ENCODE measurements at places on chromosomes 1 and 21.
A peak's percentile ranks its signal among the peaks of the same experiment; 100 is the strongest.

DNA sequence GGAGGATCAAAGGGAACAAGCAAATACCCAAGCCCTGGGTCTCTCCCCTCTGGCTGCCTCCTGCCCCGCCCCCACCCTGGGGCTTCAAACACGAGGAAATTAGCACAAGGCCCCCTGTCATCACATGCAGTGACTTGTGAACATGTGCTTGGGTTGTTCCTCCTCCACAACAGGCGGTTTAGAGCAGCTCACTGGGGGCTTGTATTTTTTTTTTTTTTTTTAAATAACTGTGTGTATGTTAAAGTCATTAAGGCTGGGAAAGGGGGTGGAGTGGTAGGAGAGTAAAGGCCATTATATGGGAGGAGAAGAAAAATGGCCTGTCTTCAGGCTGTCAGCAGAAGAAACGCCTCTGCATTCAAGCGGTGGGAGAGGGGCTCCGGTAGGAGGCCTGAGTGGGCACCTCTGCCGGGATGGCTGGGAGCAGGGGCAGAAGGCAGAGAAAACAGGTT is 64.2 kb downstream of the PLXNA2 start:
- DNase-seq: no peak

GRCh38 chr1:240091614-240092300 is at the start of gene FMN2:
Gene FMN2, plus strand, starts transcription at chr1:240091883. Its CDS starts 227 bp downstream, at chr1:240092110.
- DNase-seq: no peak

- no peak for DNase-seq
These were observed 83.4 kb downstream of the SNRPE start for GRCh38 chr1:203944651-203945404.

DNA sequence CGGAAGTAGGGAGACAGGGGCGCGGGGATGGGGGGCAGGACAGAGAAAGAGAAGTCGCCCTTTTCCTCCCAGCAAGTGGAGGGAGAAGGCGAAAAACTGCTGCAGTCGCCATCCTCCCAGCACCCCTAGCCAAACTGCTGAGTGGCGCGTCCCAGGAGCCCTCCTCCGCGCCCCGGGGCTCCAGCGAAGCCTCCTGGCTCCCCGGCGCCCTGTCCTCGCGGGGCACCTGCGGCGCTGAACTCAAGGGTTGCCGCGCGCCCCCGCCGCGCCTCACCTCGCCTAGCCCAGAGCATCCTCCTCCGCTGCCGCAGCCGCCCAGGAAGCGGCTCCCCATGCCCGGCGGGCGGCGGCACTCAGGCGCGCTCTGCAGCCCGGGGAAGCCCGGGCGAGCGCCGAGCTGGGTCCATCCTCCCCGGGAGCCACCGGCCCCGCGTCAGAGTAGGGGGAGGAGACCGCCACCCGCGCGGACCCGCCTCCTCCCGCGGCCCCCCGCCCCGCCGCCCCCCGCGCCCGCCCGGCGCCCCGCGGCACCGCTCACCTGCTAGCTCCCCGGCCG is at the start of gene DAB1:
TSS of gene DAB1 (minus strand) at position 405 of the 556 bp plus-strand sequence. CDS start 133,030 bp downstream, outside the sequence.
- DNase-seq: no peak

DNA sequence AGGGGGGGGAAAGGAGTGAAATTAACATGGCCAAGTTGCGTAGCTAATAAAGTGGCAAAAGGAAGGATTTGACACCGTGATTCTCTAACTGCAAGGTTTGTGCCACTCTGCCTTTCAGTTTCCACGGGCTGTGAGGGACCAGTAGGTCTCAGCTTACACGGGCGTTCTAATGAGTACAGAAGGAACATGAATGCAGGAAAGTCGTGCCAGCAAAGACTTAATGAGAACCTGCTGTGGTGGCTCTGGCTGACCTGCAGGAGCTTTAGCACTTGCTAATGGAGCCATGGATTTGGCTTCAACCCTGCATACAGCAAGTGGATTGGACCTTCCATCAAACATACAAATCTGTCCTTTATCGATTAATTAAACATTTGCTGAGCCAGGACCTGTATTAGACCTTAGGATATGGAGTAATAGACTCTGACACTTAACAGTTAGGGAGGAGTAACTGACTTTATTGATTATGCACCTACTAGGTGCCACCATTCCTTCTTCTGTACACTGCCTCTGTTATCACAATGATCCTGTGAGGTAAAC is 15.1 kb upstream of the PITHD1 start:
- DNase-seq: no peak

DNA sequence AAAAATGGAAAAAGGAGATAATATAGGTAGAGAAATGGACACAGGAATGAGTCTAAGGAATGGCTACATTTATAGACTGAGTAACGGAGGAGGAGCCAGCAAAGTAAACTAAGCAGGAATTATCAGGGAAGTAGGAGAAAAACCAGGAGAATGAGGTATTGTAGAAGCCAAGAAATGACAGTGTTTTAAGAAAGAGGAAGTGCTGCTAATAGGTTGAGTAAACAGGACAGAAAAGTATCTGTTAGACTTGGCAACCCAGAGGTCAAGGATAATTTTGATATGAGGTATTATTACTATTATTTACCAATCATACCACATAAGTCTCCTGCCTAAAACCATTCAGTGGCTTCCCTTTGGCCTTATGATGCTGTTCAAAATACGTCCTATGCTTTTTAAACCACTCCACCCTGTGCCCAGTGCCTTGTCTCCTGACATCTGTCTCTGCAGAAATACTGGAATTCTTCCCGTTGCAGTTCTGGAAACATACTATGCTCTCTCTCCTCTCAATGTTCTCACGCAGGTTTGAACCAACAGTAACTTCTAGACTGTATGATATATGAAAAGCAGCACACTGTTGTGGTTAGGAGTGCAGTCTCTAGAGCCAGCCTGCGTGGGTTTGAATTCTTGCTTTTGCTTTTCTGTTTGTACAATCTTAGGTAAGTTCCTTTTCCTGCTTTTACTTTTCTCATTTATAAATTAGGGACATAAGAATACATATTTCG is 24.6 kb upstream of the NEK7 start:
- DNase-seq: no peak

DNA sequence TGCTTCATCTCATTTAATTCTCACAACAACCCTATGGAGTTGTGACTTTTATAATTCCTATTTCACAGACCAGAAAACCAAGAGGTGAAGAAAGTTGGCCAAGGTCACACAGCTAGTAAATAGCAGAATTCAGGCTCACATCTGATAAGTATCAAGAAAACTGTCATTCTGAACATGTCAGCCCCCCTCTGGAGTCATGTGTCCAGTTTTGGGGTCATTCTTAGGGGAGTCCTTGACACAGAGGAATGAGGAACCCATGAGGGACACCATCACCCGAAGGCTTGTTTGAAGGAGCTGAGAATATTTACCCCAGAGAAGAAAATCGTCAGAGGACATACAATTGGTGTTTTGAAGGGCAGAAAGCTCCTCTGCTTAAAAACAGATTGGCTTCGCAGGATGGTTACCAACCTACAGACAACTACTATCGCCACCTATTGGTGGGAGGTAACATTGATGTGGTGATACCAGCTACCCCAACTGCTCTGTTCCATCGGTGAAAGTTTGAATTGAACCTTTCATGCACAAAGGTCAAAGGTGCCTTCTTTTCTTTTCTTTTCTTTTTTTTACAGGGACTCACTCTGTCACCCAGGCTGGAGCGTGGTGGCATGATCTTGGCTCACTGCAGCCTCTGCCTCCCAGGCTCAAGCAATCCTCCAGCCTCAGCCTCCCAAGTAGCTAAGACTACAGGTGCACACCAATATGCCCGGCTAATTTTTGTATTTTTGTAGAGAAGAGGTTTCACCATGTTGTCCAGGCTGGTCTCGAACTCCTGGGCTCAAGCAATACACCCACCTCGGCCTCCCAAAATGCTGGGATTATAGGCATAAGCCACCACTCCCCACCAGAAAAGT is 31.3 kb downstream of the NCMAP start:
- DNase-seq: peak; percentile 16

- no peak for DNase-seq
These were observed 40.4 kb upstream of the GJA5 start for GRCh38 chr1:147800804-147801203.

DNA sequence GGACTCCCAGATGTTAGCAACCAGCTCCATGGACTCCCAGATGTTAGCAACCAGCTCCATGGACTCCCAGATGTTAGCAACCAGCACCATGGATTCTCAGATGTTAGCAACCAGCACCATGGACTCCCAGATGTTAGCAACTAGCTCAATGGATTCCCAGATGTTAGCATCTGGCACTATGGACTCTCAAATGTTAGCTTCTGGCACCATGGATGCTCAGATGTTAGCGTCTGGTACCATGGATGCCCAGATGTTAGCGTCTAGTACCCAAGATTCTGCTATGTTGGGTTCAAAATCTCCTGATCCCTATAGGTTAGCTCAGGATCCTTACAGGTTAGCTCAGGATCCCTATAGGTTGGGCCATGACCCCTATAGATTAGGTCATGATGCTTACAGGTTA is 8.8 kb downstream of the SON start:
- DNase-seq: no peak

DNA sequence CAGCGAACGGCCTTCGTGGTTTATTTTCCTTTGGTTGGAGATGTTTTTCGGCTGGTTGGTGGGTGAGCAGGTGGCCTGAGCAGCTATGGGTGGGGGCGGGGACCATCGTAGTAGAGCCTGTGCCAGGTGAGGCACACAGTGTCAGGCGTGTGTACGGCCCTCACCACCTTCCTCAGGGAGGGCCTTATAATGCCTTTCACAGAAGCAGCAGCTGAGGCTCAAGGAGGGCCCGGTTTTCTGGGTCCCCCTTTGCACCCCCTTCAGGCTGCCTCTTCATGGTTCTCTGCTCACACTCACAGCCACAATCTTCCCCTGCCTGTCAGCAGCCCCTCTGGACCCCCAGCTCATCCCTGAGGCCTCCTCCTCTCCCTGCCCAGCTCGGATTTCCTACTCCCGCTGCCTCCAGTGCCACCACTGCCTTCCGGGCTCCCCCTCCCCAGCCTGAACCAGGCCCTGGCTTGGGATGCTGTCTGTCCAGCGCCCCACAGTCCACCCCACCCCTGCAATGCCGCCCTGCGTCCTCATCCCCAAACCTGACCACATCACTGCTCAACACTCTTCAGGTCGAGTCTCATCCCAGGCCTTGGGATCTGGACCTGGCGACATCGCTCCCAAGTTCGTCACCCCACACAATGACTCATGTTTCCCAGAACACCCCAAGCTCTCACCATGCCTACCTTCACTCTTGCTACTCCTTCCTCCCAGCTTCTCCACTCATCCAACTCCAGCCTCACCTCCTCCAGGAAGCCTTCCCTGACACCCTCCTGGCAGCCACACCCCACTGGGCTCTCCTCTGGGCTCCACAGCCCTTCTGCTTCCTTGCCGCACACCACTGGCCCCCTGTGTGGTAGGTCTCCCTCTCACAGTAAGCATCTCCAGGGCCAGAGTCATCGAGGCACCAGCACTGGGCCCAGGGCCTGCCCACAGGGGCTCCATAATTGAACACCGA is 53.9 kb downstream of the DMRTB1 start:
- DNase-seq: no peak

- DNase-seq: no peak
These were observed 486.4 kb downstream of the PLPP3 start for GRCh38 chr1:56092684-56093570.

GRCh38 chr1:205824180-205824579 is 11.2 kb upstream of the SLC41A1 start:
- DNase-seq: no peak

GRCh38 chr1:246580497-246581370 is 14.5 kb downstream of the CNST start:
- no peak for DNase-seq

DNA sequence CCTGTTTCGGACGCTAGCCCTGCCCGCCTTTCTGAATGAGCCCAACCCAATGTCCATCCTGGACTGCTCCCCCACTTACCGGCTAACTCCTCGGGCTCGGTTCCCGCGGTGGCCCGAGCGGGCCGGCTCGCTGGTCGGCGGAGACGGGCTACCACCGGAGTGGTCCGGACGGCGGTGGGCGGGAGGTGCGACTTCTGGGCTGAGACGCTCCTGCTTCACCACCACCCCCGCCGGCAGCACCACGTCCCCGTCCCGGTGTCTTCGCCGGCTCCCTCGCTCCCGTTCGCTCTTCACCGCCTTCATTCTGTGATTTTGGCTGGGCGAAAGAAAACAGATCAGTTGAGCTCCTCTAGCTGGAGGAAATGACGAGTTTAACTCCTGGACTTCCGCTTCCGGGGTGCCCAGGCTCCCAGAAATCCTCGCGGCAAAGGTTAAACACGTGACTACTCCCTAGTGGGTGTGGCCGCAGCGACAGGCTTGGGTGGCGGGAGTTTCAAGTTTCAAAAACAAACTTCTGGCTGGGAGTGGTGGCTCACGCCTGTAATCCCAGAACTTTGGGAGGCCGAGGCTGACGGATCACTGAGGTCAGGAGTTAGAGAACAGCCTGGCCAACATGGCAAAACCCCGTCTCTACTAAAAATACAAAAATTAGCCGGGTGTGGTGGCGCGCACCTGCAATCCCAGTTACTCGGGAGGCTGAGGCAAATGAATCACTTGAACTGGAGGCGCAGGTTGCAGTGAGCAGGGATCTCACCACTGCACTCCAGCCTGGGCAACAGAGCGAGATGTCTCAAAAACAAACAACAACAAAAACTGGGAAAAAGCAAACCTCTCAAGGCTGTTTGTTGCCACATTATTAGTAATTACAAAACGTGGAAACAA is at the start of gene SNIP1:
TSS of gene SNIP1 (minus strand) at position 367 of the 882 bp plus-strand sequence. CDS start at position 303, 64 bp downstream.
- DNase-seq: peak; percentile 84

DNA sequence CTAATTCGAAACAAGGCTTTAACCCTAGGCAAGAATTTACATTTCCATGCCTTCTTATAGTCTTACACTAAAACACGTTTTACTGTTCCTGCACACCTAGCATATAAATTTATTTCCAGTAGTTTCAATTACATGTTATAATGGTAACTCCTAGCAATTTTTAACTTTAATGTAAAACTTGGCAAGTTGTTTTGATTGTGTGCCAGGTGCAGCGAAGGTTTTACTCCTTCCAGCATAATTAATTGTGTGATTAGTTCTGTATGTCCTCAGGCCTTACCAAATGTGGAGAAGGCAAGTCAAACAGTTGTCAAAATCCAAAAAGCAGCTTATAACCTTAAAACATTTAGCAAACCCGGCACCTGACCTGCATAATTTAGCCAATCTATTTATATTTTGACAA is 114.8 kb downstream of the KCNK1 start:
- DNase-seq: no peak

GRCh38 chr1:179080866-179081686 is 794 bp upstream of the TOR3A start:
- DNase-seq: peak; percentile 41

DNA sequence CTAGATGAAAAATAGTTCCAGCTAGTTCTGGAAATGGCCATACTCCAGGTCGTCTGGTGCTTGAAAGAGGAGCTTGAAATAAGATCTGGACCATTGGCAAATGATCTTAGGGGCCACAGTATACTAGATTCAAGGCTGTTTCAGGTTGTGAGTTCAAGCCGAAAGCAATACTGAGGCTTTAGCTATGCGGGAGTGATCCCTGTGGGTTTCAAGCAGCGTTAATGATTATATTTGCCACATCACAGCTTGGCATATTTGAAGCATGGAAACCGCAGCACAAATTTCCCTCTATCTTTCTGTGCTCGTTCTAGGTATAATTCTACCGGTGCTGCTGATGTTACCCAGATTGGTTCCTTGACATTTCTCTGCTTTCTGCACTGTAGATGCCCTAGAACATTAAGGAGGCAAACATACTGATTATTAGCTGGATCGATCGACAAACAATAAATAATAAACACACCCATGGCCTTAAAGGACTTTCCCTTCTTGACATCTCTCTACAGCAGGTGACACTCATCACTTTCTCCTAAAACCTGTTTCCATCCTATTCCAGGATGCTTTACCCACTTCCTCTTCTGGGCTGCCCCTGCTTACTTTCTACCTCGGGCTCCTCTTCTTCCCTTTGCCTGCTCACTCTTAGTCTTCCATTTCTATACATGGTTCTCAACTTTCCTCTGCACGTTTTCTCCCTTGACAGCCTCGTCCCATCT is 40.6 kb upstream of the LYST start:
- no peak for DNase-seq
